Tibial artery (tissue), 4 donors: ENCODE measurements at places on chromosomes 5 and 9.
A peak's percentile ranks its signal among the peaks of the same experiment; 100 is the strongest.

GRCh38 chr5:175129121-175129520 lies 314.9 kb downstream of the DRD1 start:
- no peak overlapping the region for H3K27ac ChIP-seq
- H3K4me3 ChIP-seq, result no peak overlapping the region
- H3K4me1 ChIP-seq, result no peaks in the 10 kb centered on the region
- no peak for DNase-seq
- H3K36me3 ChIP-seq, result no peaks in the 10 kb centered on the region
- no peaks in the 10 kb centered on the region for H3K27me3 ChIP-seq

DNA sequence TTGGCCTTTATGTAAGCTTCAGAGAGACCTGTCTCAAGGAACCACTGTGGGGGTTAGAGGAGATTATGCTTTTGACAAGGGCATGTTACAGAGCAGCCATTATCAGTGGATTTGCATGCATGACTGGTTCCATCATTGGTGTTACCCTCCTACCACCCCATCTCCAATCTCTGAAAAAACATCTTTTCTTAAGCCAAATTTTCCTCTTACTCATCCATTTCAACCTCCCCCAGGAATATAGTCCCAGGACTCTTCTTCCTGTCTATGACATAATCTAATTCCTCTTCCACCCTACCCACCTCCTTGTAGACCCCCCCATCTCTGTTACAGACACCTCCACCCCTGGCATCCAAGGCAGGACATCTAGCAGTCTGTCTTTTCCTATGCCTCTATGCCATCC lies 33.1 kb upstream of the ADRB2 start:
- H3K4me3 ChIP-seq, result no peak overlapping the region
- H3K4me1 ChIP-seq, result no peaks in the 10 kb centered on the region
- no peaks in the 10 kb centered on the region for H3K36me3 ChIP-seq
- no peaks in the 10 kb centered on the region for H3K27me3 ChIP-seq

GRCh38 chr5:158976035-158976434 lies 123.7 kb downstream of the EBF1 start:
- H3K4me1 ChIP-seq, result no peaks in the 10 kb centered on the region
- H3K27me3 ChIP-seq, result no peaks in the 10 kb centered on the region
- no peak for DNase-seq
- H3K27ac ChIP-seq, result peak overlapping the region; percentile 54
- no peaks in the 10 kb centered on the region for H3K36me3 ChIP-seq

DNA sequence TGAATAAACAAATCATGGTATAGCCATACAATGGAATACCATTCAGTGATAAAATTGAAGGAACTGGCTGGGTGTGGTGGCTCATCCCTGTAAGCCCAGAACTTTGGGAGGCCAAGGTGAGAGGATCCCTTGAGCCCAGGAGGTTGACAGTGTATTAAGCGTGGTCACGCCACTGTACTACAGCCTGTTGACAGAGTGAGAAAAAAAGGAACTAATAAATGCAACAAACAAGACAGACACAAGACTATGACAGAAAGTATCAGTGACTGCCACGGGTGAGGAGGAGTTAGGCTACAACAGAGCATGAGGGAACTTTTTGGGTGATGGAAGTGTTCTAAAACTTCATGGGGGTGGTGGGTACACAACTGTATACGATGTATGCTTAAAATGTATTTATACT lies 2.2 kb downstream of the FNIP1 start:
- peaks cover 49% of the 10 kb centered on the region for H3K4me1 ChIP-seq
- H3K36me3 ChIP-seq, result no peaks in the 10 kb centered on the region
- no peak overlapping the region for H3K4me3 ChIP-seq
- no peak for DNase-seq
- no peaks in the 10 kb centered on the region for H3K27me3 ChIP-seq

- H3K27ac ChIP-seq, result no peak overlapping the region
- no peaks in the 10 kb centered on the region for H3K27me3 ChIP-seq
- H3K4me3 ChIP-seq, result no peak overlapping the region
- no peak for DNase-seq
- no peaks in the 10 kb centered on the region for H3K4me1 ChIP-seq
- no peaks in the 10 kb centered on the region for H3K36me3 ChIP-seq
These were observed 110.5 kb downstream of the MEGF10 start for GRCh38 chr5:127400946-127401670.

- no peaks in the 10 kb centered on the region for H3K36me3 ChIP-seq
- no peak overlapping the region for H3K27ac ChIP-seq
- no peaks in the 10 kb centered on the region for H3K27me3 ChIP-seq
- no peak overlapping the region for H3K4me3 ChIP-seq
- no peak for DNase-seq
- H3K4me1 ChIP-seq, result no peaks in the 10 kb centered on the region
These were observed 34.0 kb downstream of the GLT6D1 start for GRCh38 chr9:135605238-135605781.

DNA sequence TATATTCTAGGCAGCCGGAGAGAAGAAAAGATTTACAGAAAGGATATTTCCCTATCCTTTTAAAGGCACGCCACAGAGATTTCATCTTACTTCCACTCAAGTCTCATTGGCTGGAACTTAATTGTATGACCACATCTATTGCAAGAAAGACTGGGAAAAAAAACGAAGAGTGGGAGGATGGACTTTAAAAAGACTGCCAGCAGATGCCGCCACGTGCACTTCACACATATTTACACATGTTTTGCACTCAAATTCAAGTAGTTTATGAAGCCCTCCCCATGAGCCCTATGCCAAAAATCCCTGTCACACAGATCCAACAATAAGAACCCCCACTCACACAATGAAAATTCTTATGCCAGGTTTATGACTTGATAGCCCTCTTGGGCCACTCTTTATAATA lies 138.5 kb upstream of the TYRP1 start:
- no peak for DNase-seq
- H3K4me3 ChIP-seq, result no peak overlapping the region
- no peaks in the 10 kb centered on the region for H3K27me3 ChIP-seq
- H3K36me3 ChIP-seq, result no peaks in the 10 kb centered on the region

- peaks cover 15% of the 10 kb centered on the region for H3K36me3 ChIP-seq
- DNase-seq, result no peak
- no peak overlapping the region for H3K27ac ChIP-seq
- no peaks in the 10 kb centered on the region for H3K27me3 ChIP-seq
- no peak overlapping the region for H3K4me3 ChIP-seq
- no peaks in the 10 kb centered on the region for H3K4me1 ChIP-seq
These were observed 89.8 kb downstream of the CDKN2A start for GRCh38 chr9:21904371-21904770.

DNA sequence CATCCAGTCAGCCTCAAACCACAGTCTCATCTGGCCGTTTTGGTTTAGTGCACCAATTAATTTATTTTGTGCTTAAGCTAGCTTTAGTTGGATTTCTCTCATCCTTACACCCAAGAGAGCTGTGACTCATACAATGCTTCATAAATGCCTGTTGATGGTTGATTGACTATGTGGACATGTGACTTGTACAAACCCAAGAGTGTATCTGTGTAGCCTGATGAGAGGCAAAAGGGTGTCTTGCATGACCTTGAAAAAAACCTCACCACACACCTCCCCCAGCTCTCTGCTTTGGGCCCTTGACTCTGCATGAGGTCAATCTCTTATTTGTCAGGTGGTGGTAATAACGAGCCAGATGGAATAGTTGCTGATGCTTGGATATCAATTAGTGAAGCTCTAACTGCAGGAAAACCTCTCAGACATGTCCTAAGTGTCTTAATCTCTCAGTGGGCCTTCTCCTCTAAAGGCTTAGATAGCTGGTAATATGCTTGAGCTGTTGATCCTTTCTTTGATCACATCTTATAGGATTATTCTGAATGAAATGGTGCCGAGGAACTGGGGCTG lies 10.6 kb upstream of the GLRA1 start:
- no peaks in the 10 kb centered on the region for H3K4me1 ChIP-seq
- H3K27ac ChIP-seq, result no peak overlapping the region
- no peaks in the 10 kb centered on the region for H3K36me3 ChIP-seq
- H3K4me3 ChIP-seq, result no peak overlapping the region

GRCh38 chr9:134364391-134365114 lies 38.3 kb downstream of the RXRA start:
- H3K27ac ChIP-seq, result peak overlapping the region; percentile 73
- H3K4me3 ChIP-seq, result no peak overlapping the region
- peaks cover 15% of the 10 kb centered on the region for H3K4me1 ChIP-seq

GRCh38 chr9:88996046-88996920 lies 5.0 kb downstream of the S1PR3 start:
- DNase-seq, result peak; percentile 53
- H3K4me1 ChIP-seq, result peaks cover 88% of the 10 kb centered on the region
- H3K27ac ChIP-seq, result peak overlapping the region; percentile 92
- no peak overlapping the region for H3K4me3 ChIP-seq

GRCh38 chr5:154473581-154474283 lies 4.3 kb downstream of the HAND1 start:
- H3K4me3 ChIP-seq, result no peak overlapping the region
- H3K27ac ChIP-seq, result no peak overlapping the region
- no peaks in the 10 kb centered on the region for H3K36me3 ChIP-seq
- no peak for DNase-seq
- H3K27me3 ChIP-seq, result peaks cover 8% of the 10 kb centered on the region

DNA sequence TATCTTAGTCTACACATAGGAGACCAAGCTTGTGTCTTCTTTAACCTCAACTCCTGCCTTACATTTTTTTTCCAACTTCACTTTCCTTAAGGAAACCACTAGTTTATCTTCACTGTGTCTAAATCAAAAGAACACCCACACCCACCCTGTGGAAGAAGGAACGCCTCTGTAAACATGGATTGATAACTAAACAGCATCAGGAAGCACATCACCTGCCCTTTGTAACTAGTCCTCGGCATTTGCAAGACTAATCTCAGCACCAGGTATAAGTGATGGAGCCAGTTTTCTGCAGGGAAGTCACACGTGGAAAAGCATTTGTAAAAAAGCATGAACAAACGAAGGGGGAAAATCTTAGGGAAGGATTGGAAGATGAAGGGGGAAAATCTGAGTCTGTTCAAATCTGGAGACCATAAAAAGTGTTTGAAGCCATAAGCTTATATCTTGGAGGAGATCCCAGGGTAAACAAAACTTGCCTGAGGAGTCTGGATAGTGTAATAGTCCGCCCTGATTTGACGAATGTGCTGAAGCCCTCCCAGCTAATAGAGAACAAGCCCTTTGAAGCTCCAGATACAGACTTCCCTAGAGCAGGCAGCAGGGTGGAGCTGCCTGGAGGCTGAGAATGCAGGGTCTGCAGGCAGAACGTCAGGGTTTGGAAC lies 117.3 kb upstream of the LHFPL2 start:
- H3K27me3 ChIP-seq, result no peaks in the 10 kb centered on the region
- no peaks in the 10 kb centered on the region for H3K36me3 ChIP-seq
- no peak for DNase-seq
- no peaks in the 10 kb centered on the region for H3K4me1 ChIP-seq

DNA sequence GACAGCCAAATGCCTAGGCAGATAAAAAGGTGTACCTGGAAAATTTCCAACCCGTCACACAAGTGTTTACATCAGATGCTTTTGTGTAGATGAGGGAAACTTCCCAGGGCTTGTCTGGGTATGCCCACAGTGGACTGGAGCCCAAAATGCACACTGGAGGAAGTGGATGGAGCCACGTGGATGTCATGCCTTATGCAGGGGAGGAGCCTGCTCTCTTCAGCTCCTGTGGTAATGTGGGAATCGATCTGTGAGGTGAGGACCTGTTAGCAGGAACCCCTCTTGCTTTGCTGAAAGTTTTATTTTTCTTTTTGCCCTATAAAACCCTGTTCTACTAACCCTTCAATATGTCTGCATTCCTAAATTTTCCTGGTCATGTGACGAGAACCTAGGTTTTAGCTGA lies 439.2 kb upstream of the CDH9 start:
- H3K36me3 ChIP-seq, result no peaks in the 10 kb centered on the region
- H3K27ac ChIP-seq, result no peak overlapping the region
- H3K4me1 ChIP-seq, result no peaks in the 10 kb centered on the region
- no peak for DNase-seq
- H3K4me3 ChIP-seq, result no peak overlapping the region
- H3K27me3 ChIP-seq, result no peaks in the 10 kb centered on the region

- no peaks in the 10 kb centered on the region for H3K27me3 ChIP-seq
- no peaks in the 10 kb centered on the region for H3K36me3 ChIP-seq
- H3K4me1 ChIP-seq, result no peaks in the 10 kb centered on the region
- no peak overlapping the region for H3K4me3 ChIP-seq
These were observed 248.1 kb upstream of the MAP3K1 start for GRCh38 chr5:56567278-56567677.

DNA sequence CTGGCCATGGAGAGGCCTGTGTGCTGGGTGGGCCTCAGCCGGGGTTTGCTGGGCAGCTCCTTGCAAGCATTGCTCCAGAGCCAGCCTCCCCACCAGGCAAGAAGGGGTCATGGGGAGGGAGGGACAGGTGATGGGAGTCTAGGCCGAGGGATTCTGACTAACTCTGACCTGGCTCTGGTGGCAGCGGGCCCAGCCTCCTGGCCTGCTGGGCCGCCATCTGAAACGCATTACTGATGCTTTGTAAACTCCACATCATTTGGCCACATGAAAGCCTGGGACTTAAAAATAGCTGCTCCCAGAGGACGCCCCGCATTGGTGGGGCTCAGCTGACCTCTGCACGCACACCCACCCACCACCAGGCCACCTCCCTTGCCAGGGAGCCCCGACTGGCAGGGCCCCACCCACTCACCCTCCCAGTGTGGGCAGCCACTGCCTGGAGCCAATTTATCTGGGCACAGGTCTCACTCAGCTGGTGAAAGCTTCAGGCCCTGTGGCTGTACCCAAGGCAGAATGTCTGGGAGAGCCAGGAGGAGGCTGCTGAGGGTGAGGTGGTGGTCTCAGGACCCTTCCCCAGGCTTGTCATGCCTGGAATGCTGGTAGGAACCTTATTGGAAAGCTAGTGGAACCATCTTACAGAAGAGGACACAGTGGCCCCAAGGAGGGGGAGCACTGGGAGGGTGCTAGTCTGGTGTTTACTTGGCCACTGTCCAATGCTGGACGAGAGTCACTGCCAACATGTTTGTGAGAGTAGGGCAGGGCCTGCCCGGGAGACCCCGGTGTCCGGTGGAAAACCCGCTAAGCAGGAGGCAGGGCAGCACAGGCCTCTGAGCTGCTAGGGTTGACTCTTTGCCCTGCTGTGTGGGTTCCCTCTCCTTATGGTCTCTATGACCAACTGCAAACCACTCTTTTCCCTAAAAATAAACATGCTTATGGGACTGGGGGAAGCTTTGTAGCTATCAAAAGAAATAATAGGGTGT lies 10.8 kb downstream of the TCF7 start:
- H3K27me3 ChIP-seq, result no peaks in the 10 kb centered on the region
- peak; percentile 52 for DNase-seq
- no peak overlapping the region for H3K4me3 ChIP-seq
- no peaks in the 10 kb centered on the region for H3K4me1 ChIP-seq

GRCh38 chr5:102453716-102454115 lies 45.1 kb downstream of the SLCO6A1 start:
- no peak overlapping the region for H3K27ac ChIP-seq
- H3K36me3 ChIP-seq, result no peaks in the 10 kb centered on the region
- no peaks in the 10 kb centered on the region for H3K4me1 ChIP-seq
- DNase-seq, result no peak

DNA sequence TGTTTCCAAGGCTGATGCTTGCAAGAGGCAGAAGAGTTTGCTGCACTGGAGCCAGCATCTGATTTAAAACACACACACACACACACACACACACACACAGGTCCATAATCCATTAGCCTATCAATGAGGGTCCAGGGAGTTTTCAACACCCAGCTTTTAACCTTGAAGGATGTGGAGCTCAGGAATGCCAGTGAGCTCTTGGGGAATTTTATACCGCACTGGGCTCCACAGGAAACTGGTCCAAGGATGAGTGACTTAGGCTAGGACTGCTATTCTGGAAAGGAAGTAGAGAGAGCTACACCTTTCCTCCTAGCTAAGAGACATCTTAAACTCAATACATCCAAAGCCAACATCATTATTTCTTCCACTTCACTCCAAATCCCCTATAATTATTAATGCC lies 942 bp upstream of the NRG2 start:
- H3K27ac ChIP-seq, result no peak overlapping the region
- no peak overlapping the region for H3K4me3 ChIP-seq
- DNase-seq, result no peak
- H3K27me3 ChIP-seq, result no peaks in the 10 kb centered on the region
- no peaks in the 10 kb centered on the region for H3K36me3 ChIP-seq
